ENCODE measurements at places on chromosomes 6 and 20. TPM values are rescaled to one million over a fixed set of nuclear protein-coding genes. Genes with fewer than 3 reads are reported as not detected.

Gene PKIG
- total RNA-seq: 2.4 TPM

Gene GID8
- total RNA-seq: 52.5 TPM

- no peak for DNase-seq
Observed at GRCh38 chr6:167734662-167735083, 92.0 kb upstream of the AFDN start.

DNA sequence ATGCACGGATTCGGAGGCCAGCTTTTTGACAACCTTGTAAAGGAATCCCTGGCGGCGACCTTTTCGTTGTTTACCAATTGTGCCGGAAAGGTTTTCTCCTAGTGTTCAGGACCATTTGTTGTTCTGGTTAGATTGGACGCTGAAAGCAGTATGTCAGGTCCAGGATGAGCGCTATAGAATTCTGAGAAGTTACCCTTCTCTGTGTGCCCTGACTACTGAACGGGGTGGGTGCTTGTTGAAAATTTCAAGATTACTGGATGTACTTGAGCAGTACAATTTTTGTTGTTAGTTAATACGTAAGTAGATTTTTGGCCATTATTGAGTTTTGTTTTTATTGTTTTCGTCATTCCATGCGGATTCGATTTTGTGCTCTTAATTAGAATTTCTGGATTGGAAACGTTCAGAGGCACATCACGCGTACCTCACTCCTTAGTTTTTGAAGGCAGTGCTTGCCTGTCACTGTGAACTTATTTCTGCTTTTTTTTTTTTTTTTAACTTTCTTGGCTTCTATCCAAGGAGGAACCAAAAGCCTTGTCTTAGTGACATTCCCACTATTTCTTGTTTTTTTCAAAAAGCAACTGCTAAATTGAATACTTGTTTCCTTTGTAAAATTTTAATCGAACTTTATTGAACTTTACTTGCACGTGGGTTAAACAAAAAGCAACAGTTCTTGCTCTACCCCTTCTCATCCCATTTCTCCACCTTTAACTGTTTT, 898 bp downstream of the XRN2 start:
- no peak for DNase-seq

GRCh38 chr20:46696791-46697279, 7.6 kb upstream of the TP53RK start:
- no peak for DNase-seq

Data from activated T-helper 1 cell treated with anti-CD3 and anti-CD28 coated beads, Interleukin-12 subunit alpha, Interleukin-12 subunit beta, Interleukin-2, Interleukin-4 antibody, amounts not matched to agents 30 ng/mL and 10 ng/mL and 1 ng/mL, durations not matched to agents 14 hours and 24 hours and 36 hours (primary cell).